ENCODE measurements at places on chromosomes 16 and 17.

DNA sequence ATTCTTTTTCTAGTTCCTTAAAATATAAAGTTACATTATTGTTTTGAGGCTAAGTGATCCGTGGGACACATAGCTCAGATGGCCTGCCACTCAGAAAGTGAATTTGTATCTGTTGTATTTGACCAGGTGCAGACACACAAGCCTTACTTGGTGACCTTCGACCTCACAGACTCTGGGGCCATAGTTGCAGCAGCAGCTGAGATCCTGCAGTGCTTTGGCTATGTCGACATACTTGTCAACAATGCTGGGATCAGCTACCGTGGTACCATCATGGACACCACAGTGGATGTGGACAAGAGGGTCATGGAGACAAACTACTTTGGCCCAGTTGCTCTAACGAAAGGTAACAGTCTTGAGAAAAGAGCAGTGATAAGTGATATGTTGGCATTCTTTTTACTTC is 30.5 kb downstream of the TMEM11 start:
- DNase-seq, result no peak

- no peak for DNase-seq
Measured at GRCh38 chr17:39701012-39701783, 1.3 kb downstream of the ERBB2 start.

DNA sequence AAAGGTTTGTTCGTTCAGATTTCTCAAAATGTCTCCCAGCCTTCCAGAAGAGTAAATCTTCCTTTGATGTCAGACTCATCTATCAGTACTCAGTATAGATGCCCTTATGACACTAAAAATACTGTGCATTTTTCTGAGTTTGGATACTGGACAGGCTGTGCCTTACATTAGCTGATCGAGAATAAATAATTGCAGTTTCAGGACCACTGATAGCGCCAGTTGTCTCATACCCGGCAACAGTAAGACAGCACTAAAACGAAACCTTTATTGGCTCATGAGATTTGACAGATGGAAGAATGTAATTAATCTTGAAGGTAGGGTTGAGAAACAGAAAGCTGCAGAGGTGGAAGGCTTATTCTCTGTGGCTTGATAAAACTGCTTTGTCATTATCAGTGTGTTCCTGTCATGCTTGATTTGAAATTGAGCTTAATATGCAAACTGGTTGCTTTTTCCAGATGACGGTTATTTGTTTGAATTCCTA is 1.2 kb downstream of the ATP6V0A1 start:
- DNase-seq, result no peak

DNA sequence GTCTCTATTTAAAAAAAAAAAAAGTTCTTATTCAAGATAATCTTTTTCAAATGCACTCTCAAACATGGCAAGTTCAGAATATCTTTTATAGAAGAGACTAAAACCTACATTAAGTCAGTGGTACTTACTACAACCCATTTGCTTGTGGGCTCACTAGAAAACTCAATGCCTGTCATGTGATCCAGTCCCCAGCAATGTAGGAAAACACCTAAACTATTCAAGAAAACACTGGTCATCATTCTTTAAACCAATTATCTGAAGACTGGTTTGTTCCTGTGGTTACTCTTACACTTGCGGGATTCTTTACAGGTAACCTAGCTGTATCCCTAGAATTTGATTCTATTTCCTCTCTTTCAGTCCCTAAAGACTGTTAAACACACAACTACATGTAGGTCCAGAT is 19.6 kb downstream of the MED13 start:
- no peak for DNase-seq
